ENCODE measurements at places on chromosomes 1 and 21.

- DNase-seq = peak; percentile 57
Observed at GRCh38 chr1:205810448-205811157, 2.4 kb downstream of the SLC41A1 start.

GRCh38 chr1:236762410-236762809, 32.7 kb upstream of the MTR start:
- no peak for DNase-seq

DNA sequence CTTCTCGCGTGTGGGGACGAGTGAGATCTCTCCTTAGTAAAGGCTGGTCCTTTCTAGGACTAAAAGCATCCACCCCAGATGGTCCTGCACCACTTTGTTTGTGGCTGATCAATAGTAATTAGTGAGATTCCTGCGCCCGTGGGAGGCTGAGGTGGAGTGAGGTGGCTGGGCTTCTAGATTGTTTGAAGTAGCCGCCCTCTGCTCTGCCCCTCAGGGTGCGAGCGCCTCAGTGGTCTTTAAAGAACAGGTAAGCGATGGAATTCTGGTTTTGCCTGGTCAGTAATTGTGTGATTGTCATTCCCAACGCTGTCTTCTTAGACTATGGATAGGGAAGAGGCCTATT, 20.7 kb downstream of the PEX14 start:
- DNase-seq = no peak

DNA sequence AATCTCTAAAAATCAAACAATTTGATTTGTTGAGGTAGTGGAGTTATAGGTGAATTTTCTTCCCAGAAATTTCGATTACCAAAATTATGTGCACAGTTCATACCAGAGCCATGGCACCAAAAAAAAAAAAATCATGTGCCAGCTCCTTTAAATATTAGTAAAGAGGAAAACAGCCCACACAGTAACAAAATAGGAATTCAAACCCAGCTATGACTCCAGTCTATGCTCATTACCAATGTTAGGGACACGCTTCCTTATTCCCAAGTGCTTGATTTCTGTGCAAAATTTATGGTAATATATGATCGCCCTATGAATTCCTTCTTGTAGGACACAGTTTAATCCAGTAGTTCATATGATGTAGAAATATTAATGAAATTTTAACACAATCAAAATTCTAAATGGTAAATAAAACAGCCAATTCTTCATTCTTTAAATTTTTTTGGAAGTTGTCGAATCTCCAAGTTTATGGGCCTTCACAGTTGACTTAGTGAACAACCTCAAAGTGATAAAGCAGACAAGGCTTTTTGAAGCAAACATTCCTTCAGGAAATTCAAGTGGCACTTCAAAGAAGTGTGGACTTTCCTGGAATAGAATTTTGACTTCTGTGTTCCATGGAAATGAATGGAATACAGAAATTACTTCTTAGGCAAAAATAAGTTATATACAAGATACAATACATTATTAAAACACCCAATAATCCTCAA, 1.9 kb downstream of the TOR1AIP2 start:
- DNase-seq = no peak

DNA sequence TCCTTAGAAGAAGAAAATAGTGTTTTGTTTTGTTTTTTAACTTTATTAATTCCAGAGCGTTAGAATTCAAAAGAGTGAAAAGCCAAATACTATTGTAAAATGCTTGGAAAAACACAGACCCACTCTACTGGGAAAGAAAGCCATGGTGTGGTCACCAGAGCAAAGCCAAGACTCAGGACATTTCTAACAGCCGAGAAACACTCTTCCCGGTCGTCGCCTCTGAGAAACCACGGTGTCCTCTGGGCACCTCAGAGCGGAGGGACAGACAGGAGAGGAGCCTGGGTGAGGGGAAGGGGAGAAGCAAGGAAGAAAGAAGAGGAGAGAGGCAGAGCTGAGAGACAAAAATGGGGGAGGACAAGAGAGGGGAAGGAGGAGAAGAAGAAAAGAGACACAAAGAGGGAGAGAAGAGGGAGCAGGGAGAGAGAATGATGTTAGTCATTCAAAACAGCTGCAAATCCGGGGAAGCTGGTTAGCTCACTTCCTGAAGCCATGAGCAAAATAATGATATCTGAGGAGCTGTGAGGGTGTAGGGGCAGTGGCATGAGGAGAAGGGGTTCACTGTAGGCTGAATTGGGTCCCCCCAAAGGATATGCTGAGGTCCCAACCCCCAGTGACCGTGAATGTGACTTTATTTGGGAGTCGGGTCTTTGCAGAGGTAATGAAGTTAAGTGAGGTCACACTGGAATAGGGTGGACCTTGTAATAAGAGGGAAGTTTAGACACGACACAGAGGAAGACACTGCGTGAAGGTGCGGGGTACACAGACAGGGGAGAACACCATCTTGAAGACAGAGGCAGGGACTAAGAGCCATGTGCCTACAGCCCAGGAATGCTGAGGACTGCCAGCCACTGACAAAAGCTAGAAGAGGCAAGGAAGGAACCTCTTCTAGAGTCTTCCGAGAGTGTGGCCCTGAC, 58.2 kb upstream of the DMRTB1 start:
- DNase-seq = no peak

DNA sequence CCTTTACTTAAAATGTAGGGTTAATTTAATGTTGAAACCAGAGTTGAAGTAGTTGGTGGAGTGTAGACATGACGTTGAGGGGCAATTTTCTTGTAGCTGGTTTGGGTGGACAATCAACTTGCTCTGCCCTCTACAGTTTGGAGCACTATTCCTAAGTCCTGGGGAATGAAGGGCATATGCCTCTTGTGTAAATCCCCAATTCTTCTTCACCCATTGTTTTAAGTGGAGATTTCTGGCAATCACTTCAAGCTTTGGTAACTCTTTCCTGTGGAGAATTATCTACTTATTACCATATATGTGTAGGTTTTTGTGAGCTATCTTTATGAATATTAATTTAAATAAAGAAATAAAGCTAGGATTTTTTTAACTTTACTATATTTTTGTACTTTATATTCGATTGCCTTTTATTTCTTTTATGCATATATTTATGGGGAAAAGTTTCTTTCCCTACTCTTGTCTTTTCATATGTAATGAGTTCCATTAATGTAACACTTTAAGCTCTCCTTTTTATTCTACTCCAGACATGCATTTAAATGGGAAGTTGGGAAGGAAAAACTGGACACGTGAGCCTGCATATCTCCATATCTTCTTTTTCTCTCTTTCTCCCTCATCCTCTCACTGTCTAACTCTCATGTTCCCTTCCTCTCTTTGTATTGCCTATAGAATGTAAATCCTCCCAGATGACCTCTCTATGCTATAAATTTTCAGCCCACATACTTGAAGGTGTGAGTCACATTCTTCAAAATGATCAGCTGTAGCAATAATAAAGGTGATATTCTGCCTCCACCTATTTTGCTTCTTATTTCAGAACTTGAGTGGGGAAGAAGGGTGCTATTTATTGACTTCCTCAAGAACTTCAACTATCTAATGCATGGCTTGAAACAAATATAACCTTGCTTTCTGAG, 276.7 kb downstream of the PTPRC start:
- no peak for DNase-seq

- DNase-seq = no peak
Observed at GRCh38 chr1:94753171-94753972, 66.8 kb upstream of the SLC44A3 start.

- peak; percentile 71 for DNase-seq
Observed at GRCh38 chr21:43270800-43271301, 102.0 kb downstream of the CRYAA start.

- no peak for DNase-seq
Observed at GRCh38 chr1:175132436-175132835, 60.1 kb downstream of the KIAA0040 start.

DNA sequence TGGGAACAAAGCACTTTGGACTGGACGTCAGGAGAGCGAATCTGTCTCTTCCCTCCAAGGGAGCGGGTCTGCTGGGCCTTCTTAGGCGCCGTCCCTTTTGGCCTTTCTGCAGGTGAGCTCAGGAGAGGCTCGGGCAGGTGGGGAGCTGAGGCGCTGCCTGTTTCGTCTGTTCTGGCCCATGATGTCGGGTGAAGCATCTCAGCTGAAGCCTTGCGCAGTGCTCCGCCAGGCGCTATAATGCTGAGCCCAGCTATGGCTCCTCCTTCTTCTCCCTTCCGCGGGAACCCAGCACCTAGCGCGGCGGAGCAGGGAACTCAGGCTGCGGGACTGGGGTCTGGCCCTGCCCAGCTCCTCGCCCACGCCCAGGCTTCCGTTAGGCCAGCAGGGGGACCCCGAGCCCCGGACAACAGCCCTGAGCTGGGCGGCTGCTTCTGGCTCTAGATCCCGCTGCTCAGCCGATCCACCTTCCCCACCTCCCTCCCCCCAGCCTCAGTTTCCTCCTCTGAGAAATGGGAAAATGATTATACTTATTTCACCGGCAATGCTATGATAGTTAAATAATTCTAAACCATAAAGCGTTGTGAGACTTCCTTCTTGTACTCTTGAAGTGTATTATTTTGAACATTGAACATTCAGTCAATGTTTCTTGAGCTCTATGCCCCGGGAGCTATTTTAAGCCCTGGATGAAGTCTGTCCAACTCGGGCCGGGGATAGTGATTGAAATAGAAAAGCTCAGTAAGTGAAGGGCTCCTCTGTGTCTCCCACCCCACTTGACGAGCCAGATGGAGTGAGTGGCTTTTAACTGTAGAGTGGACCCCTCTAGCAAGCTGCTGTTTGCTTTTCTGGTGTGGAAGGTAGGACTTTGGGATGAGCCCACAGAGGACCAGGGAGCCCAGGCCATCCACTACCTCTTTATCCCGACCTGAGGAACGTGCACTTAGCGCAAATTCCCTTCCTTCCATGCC, 9.6 kb upstream of the ADORA1 start:
- DNase-seq = peak; percentile 48

DNA sequence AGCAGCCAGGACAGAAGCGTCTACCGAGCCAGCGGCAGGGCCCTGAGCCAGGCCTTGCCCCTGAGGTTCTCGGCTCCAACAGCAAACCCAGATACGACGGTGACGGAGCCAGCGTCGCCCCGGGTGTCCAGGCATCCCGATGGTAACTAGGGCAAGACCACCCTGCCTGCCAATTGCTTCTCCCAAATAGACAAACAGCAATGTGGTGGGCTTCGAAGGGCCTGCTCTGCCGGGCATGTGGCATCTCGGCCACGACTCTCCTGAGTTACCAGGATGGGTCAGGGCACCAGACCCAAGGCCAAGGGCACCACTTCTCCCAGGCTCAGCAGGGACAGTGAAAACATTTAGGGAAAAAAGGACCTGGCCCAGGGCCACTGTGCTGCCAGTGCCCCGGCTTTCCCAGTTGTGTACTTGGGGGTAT, 3.2 kb upstream of the ACTRT2 start:
- no peak for DNase-seq

DNA sequence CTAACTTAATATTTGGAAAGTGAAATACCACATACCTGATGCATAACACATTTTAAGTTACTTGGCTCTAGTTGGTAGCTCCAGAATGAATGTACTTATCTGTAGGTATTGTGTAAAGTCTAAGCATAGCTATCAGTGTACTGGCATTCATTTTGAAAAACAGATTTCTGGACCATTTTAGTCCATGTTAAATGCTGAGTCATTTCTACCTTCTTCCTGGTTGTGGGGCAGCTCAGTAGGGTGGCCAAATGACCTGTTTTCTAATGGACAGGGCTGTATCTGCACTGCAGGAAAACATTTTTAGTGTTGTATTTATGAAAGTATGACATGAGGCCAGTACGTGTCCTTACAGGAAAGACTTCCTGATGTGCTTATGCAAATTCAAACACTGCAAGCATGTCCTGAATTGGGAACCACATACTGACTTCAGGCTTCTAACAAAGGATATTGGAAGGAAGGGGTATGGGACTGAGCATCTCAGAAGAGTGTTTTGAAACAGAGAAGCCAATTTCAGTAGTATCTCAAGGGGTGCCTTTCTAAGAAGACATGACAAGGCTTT, 300.3 kb upstream of the B3GALT2 start:
- DNase-seq = peak; percentile 19

- DNase-seq = no peak
Observed at GRCh38 chr1:18312961-18313360, 167.8 kb upstream of the KLHDC7A start.

DNA sequence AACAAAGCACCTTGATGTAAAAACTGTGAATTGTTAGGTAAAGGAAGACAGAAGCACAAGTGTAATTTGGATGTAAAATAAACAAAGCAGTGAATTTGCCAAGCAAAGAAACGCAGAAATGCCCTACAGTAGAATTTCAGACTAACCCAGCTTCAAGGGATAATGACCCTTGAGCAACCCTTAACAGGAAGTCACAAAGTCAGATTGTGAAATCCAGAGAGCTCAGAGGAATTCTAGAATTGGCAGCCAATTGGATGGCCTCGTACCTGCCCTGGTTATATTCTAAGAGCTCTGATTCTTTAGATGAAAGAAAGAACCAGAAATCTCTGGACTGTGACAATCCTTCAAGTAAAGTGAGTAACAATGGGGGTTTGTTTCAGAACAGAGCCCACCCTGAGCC, 152.7 kb upstream of the CHRM3 start:
- no peak for DNase-seq

DNA sequence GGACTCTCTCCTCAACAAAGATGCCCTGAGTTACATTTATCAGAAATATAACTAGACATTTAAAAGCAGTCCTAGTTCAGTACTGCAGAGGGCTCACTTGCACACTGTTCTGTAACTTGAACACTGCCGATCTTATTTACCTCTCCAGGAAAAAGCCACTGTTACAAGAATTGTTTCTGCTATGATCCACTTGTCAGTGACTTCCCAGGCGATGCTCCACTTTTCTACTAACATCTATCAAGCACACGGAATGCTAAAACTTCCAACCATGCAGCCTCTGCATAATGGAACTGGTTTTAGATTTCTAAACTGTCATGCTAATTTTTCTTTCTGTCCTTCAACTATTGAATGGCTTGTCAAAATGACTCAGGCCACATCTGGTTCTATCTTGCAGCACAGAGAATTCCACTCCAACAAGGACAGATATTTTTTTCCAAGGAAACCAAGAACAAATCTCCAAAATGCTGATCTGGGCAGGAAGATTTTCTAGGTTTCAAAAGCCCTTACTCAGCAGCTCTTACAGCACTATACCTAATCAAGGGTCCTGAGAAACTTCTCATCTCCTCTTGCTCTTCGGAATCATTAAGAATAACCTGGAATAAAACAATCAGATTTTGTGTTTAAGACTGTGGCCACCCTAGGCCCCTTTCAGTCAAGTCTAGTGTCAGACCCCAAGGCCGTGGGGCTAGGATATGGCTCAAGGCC, 9.9 kb downstream of the SEC16B start:
- peak; percentile 33 for DNase-seq

DNA sequence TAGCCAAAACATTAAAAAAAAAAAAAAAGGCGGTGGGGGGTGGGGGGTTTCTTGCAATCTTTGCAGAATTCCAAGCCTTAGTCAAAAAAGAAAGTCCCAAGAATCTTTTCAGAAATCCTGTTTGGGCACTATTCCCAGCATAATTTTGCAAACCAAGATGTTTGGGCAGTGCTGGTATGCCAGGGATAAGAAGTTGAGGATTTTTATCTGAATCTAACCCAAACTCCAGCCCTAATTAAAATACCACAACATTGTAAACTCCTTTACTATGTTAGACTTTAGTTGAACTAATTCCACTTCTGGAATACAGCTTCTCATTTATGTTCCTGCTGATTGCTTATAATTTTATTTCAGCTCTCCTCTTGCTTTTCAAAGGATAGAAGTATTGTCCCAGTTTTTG, 504.1 kb upstream of the ADGRL2 start:
- DNase-seq = no peak
